ENCODE measurements at places on chromosomes 1 and 21.

DNA sequence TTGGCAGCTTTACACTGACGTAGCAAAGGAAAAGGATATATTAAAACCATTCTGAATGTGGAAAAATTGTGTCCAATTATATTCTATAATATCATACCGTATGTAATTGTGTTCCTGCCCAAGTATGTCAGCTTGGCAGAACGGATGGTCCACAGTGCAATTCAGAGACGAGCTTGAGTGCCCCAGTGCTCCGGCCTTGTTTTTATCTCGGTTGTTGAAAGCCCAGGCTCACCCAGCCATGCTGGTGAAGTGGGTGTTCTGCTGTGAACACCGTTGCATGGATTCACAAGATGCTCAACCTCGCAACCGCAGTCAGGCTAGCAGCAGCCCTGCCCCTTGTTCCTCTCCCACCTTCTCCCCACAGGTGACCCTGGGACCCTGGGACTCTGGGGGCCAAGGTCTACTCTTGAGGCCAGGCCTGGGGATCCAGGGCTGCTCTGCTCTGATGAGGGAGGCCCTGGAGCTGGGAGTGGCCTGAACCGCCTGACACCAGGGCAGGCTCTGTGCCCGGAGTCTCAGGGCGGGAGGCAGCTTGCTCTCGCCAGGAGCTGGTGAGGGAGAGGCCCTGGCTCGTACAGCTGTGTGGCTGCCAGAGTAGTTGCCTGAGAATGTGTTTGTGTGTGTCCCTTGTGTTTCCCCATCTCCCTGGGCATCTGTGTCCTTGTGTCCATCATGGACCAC is 11.2 kb downstream of the PTPRF start:
- DNase-seq: no peak

GRCh38 chr1:22751124-22751531 is 40.5 kb downstream of the EPHB2 start:
- no peak for DNase-seq

DNA sequence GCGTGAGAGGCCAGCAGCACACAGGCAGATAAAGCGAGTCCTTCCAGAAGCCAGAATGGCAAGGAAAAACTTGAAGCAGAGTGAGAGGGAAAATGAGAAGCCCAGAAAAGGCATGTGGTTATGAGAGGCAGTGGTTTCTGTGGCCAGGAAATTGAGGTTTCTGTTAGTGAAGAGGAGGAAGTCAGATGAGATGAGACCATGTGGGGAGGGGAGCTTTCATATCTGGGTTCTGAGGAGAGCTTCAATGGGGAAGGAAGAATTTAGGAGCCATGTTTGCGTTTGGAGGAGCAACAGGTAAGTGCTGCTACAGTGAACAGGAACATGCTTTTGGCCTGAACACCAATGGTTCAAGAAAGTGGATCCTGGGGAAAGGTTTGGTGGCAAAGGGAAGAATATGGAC is 6.1 kb upstream of the CD1A start:
- no peak for DNase-seq

DNA sequence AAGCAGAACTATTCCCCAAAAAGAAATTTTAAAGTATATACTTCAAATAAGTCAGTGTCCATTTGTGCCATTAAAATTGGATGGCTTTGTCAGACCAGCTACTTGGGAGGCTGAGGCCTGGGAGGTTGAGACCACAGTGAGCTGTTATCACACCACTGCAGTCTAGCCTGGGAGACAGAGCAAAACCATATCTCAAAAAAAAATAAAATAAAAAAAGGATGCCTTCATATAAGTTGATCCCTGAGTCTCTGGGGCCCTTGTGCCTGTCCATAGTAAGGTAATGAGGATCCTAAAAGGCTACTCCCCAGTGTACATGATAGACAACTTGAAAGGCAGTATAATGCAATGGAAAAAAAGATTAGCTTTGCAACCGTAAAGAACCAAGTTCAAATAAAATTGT is 81.2 kb upstream of the BARHL2 start:
- no peak for DNase-seq

- DNase-seq: no peak
These were observed 5.7 kb upstream of the SVBP start for GRCh38 chr1:42822800-42823392.

DNA sequence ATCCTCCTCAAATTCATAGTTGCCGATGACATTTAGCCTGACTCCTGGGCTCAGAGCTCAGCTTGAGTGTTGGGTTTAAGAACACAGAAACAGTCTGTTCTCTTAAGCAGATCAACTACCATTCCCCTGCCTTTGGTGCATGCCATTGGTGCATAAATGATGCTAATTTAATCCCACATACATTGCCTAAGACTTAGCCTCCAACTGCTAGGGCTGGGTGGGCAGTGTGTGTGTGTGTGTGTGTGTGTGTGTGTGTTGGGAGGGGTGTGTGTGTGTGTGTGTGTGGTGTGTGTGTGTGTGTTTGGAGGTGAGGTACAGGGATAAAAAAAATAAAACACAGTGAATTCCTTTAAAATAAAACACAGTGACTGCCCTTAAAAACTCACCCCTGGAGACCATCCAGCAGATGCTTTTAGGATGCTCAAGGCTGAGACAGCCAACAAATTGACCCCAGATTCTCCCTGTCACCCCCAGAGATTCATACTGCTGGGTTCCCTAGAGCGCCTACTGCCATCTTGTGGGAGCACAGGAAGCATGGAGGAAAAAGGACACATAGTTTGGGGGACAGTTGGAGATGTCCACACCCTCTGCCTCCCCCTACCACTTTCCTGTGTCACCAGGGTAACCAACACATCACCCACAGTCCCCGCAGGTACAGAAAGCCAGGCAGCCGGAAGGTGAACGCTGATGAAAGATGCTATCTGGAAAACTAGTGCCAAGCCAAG is 30.6 kb downstream of the KLHDC7A start:
- no peak for DNase-seq

- no peak for DNase-seq
These were observed 10.0 kb upstream of the C1orf115 start for GRCh38 chr1:220680085-220680687.

DNA sequence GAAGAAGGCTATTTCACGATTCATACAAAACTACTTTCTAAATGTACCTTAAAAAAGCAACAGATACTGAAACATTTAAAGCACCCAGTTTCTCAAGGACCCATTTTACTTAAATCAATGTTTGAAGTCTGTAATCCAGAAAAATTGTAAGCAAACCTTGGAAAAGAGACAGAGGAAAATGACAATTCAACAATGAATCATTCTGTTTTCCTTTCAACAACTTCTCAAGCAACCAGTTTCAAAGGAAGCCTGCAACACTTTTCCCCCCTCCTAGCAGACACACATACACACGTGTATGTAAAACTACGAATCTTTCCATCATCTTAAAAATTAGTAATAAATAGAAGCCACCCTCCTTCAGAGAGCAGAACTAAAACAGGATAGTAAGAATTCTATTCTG is 1.2 kb downstream of the RERE start:
- no peak for DNase-seq

DNA sequence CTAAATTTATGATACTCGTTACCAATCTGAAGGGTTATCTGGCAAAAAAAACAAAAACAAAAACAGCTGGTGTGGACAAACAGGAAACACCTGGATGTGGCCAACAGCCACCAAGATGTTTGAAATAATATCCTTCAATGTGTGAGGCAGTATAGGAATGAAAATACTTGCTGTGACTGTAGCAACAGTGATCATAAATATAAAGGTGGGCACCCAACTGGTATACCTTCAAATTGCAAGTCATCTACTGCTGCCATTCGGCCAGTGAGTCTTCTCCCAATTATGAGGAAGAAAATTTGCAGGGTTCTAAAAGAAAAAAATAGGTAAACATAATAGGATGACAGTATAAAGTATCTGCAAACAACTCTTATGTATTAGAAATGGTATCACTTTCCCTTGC is 916 bp downstream of the YIPF1 start:
- DNase-seq: no peak

DNA sequence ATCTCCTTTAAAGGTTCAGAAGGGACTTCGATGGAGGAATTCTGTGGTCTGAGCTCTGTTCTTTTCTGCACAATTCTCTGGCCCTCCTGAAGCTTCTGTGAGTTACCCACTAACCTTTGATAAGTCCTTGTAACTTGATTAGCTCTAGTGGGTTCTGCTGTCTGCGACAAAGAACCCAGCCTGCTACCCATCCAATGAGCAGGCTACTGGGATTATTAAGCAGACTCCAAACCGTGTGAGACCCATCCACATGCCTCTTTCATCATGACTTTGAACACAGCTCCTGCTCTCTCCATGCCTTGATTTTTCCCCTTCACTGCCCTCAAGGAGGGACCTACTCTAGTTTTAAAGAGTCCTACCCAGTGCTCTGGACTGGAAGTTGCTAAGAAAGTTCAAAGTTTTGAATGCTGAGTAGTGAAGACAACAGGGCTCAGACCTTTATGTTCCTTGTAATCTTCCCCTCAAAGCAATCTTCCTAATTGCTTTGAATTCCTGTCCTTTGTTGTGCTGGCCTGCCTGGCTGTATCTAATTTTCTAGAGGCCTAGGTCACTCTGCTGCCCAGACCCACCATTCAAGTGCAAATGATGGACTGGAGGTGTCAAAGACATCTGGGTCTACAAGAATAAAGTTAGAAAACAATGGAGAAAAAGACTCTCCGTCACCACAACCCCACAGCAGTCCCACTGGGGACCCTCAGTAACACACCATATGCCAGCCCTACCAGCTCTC is 146.9 kb downstream of the RHOU start:
- no peak for DNase-seq

GRCh38 chr1:212578041-212578440 is 30.5 kb upstream of the ATF3 start:
- no peak for DNase-seq

- DNase-seq: no peak
These were observed 28.5 kb downstream of the PODN start for GRCh38 chr1:53090227-53091147.

DNA sequence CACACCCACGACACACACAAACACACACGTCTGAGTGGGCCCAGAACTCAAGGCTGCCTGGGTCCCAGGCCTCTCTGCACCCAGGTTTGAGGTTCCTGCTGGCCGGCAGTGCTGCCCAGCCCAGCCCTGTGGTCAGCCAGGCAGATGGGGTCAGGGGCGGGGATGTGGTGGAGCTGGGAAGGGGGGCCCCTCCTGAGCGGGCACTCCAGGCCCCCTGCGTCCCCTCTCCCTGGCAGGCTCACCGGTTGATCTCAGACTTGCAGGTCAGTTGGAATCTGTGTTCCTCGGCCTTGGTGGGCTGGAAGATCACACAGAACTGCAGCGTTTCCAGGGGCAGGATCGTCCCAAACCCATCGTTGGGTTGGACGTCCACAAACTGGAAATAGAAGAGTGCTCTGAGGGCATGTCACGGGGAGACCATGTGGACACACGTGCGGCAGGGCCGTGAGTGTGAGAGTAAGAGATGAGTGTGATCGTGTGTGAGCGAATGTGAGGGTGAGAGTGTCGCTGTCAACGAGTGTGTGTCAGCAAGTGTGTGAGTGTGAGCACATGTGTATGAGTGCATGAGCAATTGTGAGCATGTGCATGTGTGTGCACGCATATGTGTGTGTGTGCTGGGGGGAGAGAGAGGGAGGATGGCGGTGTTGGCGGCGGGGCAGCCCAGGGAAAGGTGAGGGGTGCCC is 19.7 kb upstream of the TMEM52 start:
- no peak for DNase-seq

- DNase-seq: no peak
These were observed 13.1 kb upstream of the ZRANB2 start for GRCh38 chr1:71093938-71094337.

GRCh38 chr1:10781137-10781536 is 15.3 kb downstream of the CASZ1 start:
- DNase-seq: no peak

DNA sequence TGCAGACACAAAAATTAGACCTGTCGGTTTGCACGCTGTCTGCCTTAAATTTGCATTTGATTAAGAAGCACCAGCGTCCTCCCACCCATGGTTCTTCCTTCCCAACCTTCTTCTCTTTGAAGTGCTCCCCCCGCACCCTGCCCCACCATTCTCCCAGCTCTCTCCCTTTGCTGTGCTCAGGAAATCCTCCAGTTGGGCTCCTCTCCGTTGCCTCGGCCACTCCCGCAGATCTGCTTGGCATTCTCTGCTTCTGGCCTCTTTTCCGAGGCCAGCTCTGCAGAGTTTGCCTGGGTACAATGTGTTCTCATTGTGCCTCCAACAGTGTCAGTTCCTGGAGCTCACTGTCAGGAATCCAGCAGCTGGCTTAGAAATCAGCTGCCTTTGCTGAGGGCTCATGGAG is 126.1 kb downstream of the NAV1 start:
- DNase-seq: no peak

Measured in stimulated activated CD4-positive, alpha-beta T cell treated with anti-CD3 and anti-CD28 coated beads, Interleukin-2, amount 100 ng/mL, for 4 hours (primary cell).